A673 (cell line): ENCODE measurements at places on chromosomes 5 and 9. TPM values are rescaled to one million over a fixed set of nuclear protein-coding genes. Genes with fewer than 3 reads are reported as not detected.
A peak's percentile ranks its signal among the peaks of the same experiment; 100 is the strongest.

GRCh38 chr5:35956429-35956828, 18.0 kb upstream of the CAPSL start:
- H3K4me1 ChIP-seq, result no peaks in the 10 kb centered on the region
- no peak for DNase-seq
- peaks cover 11% of the 10 kb centered on the region for H3K27me3 ChIP-seq
- no peaks in the 10 kb centered on the region for H3K36me3 ChIP-seq

GRCh38 chr5:35826554-35826953, 30.1 kb upstream of the IL7R start:
- no peak overlapping the region for H3K27ac ChIP-seq
- no peaks in the 10 kb centered on the region for H3K4me1 ChIP-seq
- DNase-seq, result no peak
- no peaks in the 10 kb centered on the region for H3K36me3 ChIP-seq
- H3K4me3 ChIP-seq, result no peak overlapping the region

- H3K4me1 ChIP-seq, result peaks cover 12% of the 10 kb centered on the region
- H3K4me3 ChIP-seq, result peak overlapping the region; percentile 82
- DNase-seq, result no peak
- no peaks in the 10 kb centered on the region for H3K27me3 ChIP-seq
- H3K36me3 ChIP-seq, result no peaks in the 10 kb centered on the region
Measured at GRCh38 chr5:65623482-65623881, 651 bp downstream of the TRIM23 start.

TMC1 gene
- 0.61 and 0.75 TPM in 2 replicates for total RNA-seq

GRCh38 chr9:112252194-112252593, 77.1 kb upstream of the SUSD1 start:
- DNase-seq, result no peak
- no peak overlapping the region for H3K4me3 ChIP-seq
- H3K27ac ChIP-seq, result no peak overlapping the region
- no peaks in the 10 kb centered on the region for H3K27me3 ChIP-seq
- H3K4me1 ChIP-seq, result no peaks in the 10 kb centered on the region
- H3K36me3 ChIP-seq, result no peaks in the 10 kb centered on the region

PLEKHG4B gene
- 0.28 and 0.33 TPM in 2 replicates for total RNA-seq

DNA sequence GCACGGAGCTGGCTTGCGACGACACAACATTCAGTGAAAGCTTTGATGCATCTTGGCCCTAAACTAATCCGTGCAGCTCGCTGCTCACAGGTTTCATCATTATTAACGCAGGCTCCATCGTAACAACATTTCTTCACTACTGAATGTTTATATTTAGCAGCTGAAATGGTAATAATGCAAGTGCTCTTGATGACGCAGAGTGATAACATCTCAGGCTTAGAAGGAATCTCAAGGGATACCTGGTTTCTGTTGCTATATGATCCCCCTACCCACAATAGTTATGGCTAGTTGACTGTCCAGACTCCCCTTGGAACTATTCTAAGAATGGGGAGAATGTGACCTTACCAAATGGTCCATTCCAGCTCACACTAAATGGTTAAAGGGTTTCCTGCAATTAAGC, 36.2 kb downstream of the C5 start:
- H3K4me1 ChIP-seq, result no peaks in the 10 kb centered on the region
- H3K36me3 ChIP-seq, result no peaks in the 10 kb centered on the region
- H3K4me3 ChIP-seq, result no peak overlapping the region
- H3K27ac ChIP-seq, result no peak overlapping the region
- no peak for DNase-seq
- H3K27me3 ChIP-seq, result no peaks in the 10 kb centered on the region

DNA sequence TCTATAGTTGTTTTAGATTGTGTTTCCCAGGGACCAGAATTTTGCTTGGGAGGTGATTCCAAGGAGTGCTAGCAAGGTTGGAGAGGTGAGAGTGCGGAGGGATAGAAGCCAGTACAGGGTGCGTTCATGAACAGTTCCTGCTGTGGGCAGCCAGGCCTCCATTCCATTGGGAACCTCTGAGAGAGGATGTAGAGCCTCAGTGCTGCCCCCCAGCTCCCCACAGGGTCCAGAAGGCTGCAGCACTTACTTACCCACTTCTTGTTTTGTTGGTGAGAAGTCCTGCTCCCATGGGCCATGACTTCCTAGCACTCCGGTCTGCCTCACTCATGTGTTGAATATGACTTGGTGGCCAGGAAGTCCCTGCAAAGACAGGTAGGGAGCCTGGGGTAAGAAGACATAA, 128.2 kb upstream of the GAS1 start:
- H3K36me3 ChIP-seq, result no peaks in the 10 kb centered on the region
- no peak overlapping the region for H3K27ac ChIP-seq
- DNase-seq, result no peak
- H3K27me3 ChIP-seq, result no peaks in the 10 kb centered on the region
- no peaks in the 10 kb centered on the region for H3K4me1 ChIP-seq

DNA sequence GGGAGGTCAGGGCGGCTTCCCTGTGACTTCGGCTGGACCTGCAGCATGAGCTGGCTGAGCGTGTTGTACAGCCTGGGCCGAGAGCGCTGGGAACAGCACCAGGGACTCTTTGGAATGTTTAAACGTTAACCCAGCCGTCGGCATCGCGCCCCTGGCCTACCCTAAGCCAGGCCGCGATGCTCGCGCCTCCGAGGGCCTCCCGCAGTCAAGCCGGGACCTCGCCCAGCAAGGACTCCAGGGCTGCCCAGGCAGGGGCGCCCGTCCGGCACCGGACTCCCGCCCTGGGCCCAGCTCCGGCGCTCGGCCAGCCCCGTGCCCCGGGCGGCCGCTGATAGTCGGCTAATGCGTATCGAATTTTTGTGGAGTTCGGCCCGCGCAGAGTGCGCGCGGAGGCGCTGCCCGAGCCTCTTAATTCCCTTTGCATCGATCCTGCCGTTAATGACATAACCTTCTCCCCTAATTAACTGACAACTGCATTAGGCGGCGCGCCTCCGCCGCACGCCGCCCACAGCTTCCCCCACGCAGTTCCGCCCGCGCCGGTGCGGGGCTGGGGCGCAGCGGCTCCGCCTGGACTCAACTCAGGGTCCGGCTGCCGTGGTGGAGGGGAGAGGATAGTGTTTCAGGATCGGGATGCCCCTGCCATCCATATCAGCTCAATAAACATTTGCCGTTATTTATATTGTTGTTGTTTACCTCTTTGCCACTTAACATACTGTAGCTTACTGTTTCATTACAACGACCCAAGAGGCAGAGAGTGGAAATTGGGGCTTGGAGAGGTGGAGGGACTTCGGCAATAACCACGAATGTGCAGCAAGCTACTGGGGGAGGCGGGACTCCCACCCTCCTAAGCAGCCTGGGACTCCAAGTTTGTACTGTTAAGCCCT, 28.8 kb upstream of the CDC23 start:
- no peak for DNase-seq
- H3K4me3 ChIP-seq, result peak overlapping the region; percentile 42
- peaks cover 36% of the 10 kb centered on the region for H3K27me3 ChIP-seq

DNA sequence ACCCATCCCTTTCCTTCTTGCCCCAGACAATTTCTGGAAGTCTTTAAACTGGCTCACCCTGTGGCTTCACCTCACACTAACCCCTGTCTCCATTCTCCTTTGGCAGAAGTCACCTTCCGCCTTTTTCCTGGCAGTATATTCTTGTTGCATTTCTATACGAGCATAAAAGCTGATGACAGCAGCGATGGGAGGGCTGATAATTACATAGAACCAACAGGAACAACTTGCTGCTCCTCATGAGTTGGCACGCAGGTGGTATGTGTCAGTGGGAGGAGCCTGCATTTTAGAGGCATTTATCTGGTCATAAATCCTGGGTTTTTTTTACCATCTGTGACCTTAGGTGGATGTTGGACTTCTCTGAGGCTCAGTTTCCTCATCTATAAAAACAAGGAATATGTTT, 61.4 kb upstream of the CKMT2 start:
- H3K4me1 ChIP-seq, result no peaks in the 10 kb centered on the region
- no peak overlapping the region for H3K27ac ChIP-seq
- H3K27me3 ChIP-seq, result no peaks in the 10 kb centered on the region
- H3K36me3 ChIP-seq, result no peaks in the 10 kb centered on the region

GRCh38 chr5:169641253-169641652, 4.2 kb downstream of the DOCK2 start:
- no peaks in the 10 kb centered on the region for H3K27me3 ChIP-seq
- no peaks in the 10 kb centered on the region for H3K36me3 ChIP-seq
- H3K27ac ChIP-seq, result no peak overlapping the region
- no peak overlapping the region for H3K4me3 ChIP-seq
- H3K4me1 ChIP-seq, result no peaks in the 10 kb centered on the region
- DNase-seq, result no peak

DNA sequence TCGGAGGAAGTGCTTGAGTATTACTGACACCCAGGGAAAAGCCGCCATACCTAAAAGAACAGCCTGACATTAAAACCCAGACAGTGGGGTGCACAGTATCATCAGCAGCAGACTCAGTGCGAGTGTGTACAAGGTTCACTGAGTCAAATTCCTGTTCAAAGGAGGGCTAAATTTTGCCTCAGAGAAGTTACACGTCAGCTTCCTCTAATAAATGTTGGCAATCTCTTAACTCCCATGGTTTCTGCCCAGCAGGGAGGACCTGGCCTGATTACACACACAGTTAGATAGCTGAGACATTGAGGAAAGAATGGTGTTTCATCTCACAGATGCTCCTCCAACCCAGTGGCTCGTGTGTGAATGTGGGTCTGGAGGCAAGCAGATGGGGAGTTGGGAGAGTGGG, 38.2 kb downstream of the NIPSNAP3B start:
- no peak overlapping the region for H3K27ac ChIP-seq
- no peaks in the 10 kb centered on the region for H3K4me1 ChIP-seq

DNA sequence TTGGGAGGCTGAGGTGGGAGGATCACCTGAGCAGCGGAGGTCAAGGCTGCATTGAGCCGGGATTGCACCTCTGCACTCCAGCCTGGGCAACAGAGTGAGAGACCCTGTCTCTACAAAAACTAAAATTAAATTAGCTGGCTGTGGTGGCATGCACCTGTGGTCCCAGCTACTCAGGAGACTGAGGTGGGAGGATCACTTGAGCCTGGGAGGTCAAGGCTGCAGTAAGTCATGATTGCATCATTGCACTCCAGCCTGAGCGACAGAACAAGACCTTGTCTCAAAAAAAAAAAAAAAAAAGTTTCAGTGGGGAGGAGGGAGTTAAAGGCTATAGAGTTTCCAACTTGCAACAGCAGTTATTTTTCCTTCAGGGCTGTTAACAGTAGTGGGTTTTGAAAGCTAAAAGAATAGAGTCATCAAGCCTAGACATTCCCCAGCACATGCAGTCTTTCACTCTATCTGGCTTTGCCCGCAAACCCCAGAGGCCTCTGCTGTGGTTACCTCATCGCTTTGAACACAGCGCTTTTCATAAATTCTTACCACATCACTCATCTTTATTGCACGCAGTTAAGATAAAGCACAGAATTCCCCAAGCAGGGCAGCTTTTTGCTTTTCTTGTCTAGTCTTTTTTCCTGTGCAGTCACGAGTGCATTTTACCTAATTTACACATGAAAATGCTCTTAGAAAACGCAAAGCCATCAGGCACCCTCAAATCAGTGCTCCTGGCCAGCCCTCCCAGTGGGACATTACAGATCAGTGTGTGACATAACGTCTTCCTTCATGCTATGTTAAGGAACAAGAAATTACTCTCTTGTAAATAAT, 8.7 kb upstream of the SLC2A8 start:
- H3K4me1 ChIP-seq, result peaks cover 5% of the 10 kb centered on the region
- H3K4me3 ChIP-seq, result no peak overlapping the region
- DNase-seq, result peak; percentile 71
- no peaks in the 10 kb centered on the region for H3K36me3 ChIP-seq
- no peaks in the 10 kb centered on the region for H3K27me3 ChIP-seq

- no peak for DNase-seq
- no peak overlapping the region for H3K27ac ChIP-seq
- H3K36me3 ChIP-seq, result no peaks in the 10 kb centered on the region
- no peak overlapping the region for H3K4me3 ChIP-seq
Measured at GRCh38 chr9:23477908-23478307, 348.1 kb downstream of the ELAVL2 start.

- H3K36me3 ChIP-seq, result no peaks in the 10 kb centered on the region
- no peak for DNase-seq
- peaks cover 69% of the 10 kb centered on the region for H3K27me3 ChIP-seq
- H3K4me3 ChIP-seq, result no peak overlapping the region
- no peak overlapping the region for H3K27ac ChIP-seq
Measured at GRCh38 chr5:100889165-100889743, 13.8 kb downstream of the ST8SIA4 start.

CDC20B gene
- not detected in 2 replicates for total RNA-seq

- no peaks in the 10 kb centered on the region for H3K27me3 ChIP-seq
- no peak overlapping the region for H3K4me3 ChIP-seq
- H3K27ac ChIP-seq, result no peak overlapping the region
- peaks cover 15% of the 10 kb centered on the region for H3K4me1 ChIP-seq
- DNase-seq, result no peak
- no peaks in the 10 kb centered on the region for H3K36me3 ChIP-seq
Measured at GRCh38 chr9:115628426-115628825, 510.5 kb upstream of the TNC start.

- DNase-seq, result no peak
- peaks cover 17% of the 10 kb centered on the region for H3K4me1 ChIP-seq
- H3K27me3 ChIP-seq, result no peaks in the 10 kb centered on the region
- no peaks in the 10 kb centered on the region for H3K36me3 ChIP-seq
Measured at GRCh38 chr5:80269991-80270438, 14.2 kb upstream of the SERINC5 start.

- no peak overlapping the region for H3K27ac ChIP-seq
- peak; percentile 4 for DNase-seq
Measured at GRCh38 chr5:122312591-122313406, 762 bp downstream of the SNCAIP start.

PCDHGA9 gene
- 5.0 and 6.6 TPM in 2 replicates for total RNA-seq
